Mesendoderm (in vitro differentiated cells): ENCODE measurements at places on chromosomes 1 and 21.

- peak; percentile 86 for DNase-seq
Observed at GRCh38 chr1:69846267-69846666, 278.5 kb downstream of the LRRC7 start.

DNA sequence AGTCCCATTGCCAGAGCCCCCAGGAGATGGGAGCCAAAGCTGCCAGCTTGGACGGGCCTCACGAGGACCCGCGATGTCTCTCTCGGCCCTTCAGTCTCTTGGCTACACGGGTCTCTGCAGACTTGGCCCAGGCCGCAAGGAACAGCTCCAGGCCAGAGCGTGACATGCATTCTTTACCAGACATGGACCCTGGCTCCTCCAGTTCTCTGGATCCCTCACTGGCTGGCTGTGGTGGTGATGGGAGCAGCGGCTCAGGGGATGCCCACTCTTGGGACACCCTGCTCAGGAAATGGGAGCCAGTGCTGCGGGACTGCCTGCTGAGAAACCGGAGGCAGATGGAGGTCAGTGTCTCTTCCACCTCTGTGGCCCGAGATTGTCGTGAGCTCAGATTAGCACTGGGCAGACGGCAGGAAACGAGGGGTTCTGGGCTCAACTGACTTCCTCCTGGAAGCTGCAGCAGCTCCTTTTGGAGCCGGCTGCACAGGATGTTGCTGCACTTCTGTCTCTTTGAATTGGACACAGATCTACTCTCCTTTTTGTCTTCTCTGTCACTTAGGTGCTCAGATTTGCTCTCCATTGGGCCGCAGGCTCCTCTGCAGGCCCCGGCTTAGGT lies 68.0 kb downstream of the DISC1 start:
- no peak for DNase-seq

GRCh38 chr1:70405780-70406416 lies 5.2 kb upstream of the CTH start:
- no peak for DNase-seq

- peak; percentile 68 for DNase-seq
Observed at GRCh38 chr1:50271968-50272578, 151.2 kb downstream of the DMRTA2 start.

DNA sequence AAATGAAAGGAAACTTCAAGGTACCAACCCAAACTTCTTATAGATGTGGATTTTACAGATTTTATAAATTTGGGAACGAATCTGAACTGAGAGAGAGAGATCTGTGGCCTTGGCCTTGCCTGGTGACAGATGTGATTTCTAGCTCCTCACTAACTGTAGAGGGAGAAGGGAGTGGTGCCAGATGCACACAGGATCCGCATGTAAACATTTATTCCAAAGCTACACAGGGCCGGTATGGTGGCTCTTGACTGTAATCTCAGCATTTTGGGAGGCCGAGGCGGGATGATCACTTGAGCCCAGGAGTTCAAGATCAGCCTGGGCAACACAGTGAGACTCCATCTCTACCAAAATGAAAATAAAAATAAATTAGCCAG lies 77.1 kb downstream of the PGBD5 start:
- no peak for DNase-seq

DNA sequence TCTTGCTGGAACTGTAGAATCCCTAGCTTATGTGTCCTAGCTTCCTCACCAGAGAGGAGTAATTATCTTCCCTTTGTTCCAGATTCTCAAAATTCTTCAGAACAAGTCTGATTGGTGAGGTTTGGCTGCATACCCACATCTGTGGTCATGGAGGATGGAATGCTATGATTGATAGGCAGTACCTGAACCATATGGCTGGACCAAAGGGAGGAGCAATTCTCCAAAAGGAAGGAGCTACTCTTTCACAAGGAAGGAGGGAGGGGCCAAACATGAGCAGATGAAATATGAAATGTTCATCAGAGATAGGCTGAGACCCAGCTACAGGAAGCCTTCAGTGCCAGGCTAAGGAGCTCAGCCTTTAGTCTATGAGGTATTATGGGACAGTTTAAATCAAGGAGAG lies 5.0 kb upstream of the RNF19B start:
- no peak for DNase-seq

GRCh38 chr1:113314600-113314999 lies 75.7 kb upstream of the MAGI3 start:
- DNase-seq: no peak

GRCh38 chr1:6502000-6502891 lies 10.8 kb upstream of the PLEKHG5 start:
- DNase-seq: no peak

GRCh38 chr1:208151728-208152598 lies 92.2 kb downstream of the PLXNA2 start:
- DNase-seq: no peak

DNA sequence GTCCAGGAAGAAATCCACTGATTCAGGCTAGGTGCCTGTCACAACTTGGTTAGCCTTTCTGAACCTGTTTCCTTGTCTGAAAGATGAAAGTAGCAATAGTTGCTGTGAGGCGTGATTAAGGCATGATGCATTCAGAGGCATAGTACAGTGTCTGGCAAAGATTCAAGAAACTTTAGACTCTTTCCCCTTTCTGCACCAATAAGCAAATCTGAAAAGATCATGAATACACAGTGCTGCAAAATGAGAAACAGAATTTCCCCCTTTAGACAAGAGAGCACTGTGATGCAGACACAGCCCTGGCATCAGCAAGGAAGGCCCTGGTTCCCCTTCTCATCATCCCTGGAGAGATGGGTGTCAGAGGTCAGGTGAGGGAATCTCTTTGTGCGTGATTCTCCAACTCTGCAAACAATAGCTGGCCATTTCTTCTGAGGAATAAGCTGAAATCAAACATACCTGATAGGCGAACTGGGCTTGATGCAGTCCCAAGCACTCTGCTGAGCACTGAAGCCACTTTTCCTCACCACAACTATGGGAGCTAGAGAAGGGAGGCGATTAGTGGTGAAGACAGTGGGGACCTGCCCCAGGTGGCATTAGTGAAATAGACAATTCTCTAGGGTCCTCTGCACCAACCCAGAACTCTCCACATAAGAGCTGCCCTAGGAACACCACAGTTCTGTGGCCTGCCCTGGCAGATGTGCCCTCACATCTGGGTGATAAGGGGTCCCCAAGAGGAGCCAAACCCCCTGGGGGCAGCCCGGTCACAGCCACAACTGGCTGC lies 41.7 kb downstream of the ITPKB start:
- DNase-seq: no peak

DNA sequence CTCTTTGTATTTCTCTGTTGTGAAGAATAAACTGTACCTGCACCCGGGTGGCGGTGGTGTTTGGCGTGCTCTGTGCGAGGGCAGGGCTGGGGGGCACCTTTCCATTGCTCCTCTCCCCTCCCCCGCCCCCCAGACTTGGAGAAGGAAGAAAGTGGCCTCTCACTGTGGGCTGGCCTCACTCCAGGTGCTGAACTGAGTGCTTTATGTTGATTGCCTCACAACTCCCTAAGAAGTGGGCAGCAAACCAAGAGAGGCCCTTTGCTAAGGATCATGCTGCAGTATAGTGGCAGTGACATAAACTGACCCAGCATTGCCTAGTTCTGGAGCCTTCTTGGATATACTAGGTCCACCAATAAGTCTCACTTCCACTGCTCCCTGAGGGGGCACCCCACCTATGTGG lies 20.2 kb downstream of the A3GALT2 start:
- DNase-seq: no peak

- no peak for DNase-seq
Observed at GRCh38 chr1:197152662-197153061, 6.2 kb upstream of the ASPM start.

- DNase-seq: no peak
Observed at GRCh38 chr1:22772014-22772413, 61.4 kb downstream of the EPHB2 start.

- DNase-seq: no peak
Observed at GRCh38 chr1:236320671-236321070, 38.9 kb upstream of the ERO1B start.

DNA sequence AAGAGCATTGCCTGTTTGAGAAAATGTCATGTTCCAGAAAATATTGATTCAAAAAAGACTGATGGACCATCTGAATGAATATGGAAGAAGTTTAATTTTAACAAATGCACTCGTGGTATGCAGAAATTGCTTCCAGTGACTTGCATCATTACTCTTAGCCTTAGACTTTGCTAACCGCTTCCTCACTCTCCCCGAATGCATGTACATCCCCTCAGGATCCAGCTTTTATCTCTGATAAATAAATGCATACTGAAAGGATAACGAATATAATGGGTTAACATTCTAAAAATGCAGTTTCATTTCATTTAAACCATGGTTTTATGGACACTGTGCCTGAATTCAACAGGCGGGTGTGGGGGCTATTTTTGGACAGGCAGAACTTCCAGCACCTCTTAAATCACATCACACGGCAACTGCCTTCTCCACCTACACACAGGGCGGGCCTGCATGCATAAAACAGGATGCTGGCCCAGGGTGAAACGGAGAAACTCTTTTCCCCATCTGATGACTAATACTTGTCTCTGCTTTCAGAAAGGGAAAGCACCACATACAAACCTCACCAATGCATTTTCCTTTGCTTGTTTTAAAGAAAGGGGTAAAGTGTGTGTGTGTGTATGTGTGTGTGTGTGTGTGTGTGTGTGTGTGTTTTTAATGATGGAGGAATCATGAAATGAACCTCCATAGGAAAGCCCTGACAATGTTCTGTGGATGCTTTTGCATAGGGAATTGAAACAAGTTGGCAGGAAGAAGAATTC lies 48.7 kb downstream of the SPAG17 start:
- peak; percentile 16 for DNase-seq

DNA sequence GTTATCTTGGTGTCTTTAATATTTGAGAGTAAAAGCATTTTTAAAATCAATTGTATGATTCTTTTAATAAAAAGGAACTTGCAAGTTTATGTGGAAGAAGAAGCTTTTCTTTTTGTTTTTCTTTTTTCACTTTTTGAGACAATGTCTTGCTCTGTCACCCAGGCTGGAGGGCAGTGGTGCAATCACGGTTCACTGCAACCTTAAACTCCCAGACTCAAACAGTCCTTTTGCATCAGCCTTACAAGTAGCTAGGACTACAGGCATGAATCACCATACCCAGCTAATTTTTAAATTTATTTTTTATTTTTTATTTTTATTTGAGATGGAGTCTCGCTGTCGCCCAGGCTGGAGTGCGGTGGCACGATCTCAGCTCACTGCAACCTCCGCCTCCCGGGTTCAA lies 34.1 kb downstream of the CMPK1 start:
- DNase-seq: no peak

DNA sequence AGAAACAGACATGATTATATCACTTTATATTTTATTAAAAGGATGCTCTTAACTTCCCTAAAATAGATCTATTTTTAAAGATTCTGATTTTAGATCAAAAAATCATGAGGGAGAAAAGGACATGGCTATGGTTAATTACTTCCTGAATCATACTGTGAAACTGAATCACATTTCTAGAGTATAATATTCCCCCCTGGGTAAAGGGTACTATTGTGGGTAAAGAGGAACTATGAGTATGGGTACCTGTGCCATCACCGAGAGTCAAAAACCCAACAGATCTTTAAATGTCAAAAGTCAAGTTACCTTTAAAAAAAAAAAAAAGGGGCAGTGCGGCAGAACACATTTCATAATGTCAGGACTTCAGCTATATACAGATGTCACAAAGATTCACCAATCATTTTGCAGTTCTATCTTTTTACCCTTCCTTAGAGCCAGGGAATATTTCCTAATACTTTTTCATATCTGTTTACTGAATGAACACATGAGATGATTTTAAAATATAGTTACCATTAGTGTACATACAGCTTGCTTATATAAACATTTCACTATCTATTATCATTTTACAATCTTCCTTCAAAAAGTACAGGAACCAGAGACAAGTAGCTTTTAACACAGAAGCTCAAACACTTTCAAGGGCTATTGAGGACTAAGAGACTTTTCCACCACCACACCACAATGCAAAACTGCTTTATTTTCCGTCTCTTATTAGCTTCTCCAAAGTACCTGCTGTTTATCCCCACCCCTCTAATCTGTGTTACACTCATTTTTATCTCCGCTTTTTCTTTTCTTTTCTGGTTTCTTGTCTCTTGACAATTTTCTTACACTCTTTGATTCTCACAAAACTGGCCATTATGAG lies 45.0 kb downstream of the EVI5 start:
- no peak for DNase-seq

GRCh38 chr1:183586926-183587325 lies 3.3 kb downstream of the NCF2 start:
- DNase-seq: no peak

GRCh38 chr21:26814386-26814785 lies 30.8 kb downstream of the ADAMTS1 start:
- no peak for DNase-seq

DNA sequence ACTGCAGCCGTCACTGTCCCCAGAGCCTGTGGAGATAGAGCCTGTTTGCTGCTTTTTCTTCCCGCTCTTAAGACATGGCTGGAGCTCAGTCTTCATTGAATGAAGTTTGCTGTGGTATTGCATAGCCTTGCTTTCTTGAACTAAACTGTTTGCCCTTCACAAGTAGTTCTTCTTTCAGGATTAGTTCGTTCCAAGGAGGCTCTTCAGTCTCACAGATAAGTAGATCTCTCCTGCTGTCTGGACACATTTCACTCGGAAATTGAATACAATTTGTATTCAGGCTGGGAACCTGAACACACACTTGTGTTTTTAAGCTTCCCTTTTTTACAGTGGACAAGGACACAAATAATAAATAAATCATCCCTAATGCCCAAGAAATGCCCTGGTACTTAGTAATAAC lies 34.7 kb downstream of the IFNAR1 start:
- DNase-seq: no peak

- no peak for DNase-seq
Observed at GRCh38 chr1:27727126-27727525, 1.4 kb downstream of the FAM76A start.

GRCh38 chr1:31013187-31013864 lies 52.2 kb downstream of the PUM1 start:
- no peak for DNase-seq

DNA sequence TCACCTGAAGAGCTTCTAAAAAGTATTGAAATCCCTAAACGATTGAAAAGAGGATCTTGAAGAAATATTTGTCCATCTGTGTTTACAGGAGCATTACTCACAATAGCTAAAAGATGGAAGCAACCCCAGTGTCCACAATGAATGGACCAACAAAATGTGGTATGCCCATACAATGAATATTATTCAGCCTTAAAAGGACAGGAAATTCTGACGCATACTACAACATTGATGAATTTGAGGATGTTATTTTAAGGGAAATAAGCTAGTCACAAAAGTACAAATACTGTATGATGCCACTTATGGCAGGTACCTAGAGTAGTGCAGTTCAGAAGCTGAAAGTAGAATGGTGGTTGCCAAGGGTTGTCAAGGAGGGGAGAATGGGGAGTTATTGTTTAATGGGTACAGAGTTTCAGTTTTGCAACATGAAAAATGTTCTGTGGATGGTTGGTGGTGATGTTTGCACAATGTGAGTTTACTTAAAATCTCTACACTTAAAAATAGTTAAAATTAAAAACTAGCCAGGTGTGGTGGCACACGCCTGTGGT lies 37.1 kb upstream of the GADD45A start:
- no peak for DNase-seq

DNA sequence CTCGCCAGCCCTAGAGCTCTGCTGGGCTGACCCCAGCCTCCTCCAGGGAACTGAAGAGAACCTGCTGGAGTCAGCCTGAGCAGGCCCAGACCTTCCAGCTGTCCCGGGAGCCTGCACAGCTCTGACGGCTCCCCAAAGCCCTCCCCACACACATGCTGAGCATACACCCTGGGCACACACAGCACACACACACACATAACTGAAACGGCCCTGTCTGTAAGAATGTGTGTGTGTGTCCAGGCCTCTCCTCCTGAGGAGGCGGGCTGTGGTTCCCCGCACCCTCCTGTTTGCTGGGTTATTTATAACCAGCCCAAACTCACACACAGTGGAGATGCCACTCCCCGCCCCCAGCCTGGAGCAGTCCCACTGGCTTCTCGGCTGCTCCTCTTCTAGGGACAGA lies 20.2 kb downstream of the SDC3 start:
- no peak for DNase-seq
